ENCODE measurements at places on chromosomes 1 and 21. TPM values are rescaled to one million over a fixed set of nuclear protein-coding genes. Genes with fewer than 3 reads are reported as not detected.

GRCh38 chr1:30798389-30799232 lies 41.0 kb upstream of the LAPTM5 start:
- H3K27me3 ChIP-seq: no peaks in the 10 kb centered on the region
- H3K4me1 ChIP-seq: no peaks in the 10 kb centered on the region
- H3K4me3 ChIP-seq: no peak overlapping the region
- no peaks in the 10 kb centered on the region for H3K36me3 ChIP-seq
- no peak overlapping the region for H3K27ac ChIP-seq

DNA sequence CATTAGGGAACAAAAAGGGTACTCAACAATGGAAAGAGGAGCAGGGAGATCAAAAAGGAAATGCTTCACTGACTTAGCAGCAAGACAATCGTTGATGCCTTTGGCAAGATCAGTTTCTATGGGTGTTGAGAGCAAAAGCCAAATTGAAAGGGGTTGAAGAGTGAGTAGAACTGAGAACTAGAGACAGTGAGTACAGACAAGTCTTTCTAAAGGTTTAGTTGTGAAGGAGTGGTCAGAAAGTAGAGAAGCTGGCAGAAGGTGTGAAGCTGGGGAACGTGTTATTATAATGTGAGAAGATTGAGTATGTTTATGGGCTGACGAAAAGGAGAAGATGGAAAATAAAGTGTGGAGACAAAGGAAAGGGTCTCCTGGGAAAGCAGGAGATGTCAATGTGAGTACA lies 221.2 kb upstream of the USP25 start:
- H3K4me1 ChIP-seq: no peaks in the 10 kb centered on the region
- no peaks in the 10 kb centered on the region for H3K36me3 ChIP-seq
- H3K27me3 ChIP-seq: no peaks in the 10 kb centered on the region
- H3K4me3 ChIP-seq: no peak overlapping the region
- no peak overlapping the region for H3K27ac ChIP-seq

GRCh38 chr1:19804831-19805251 lies 5.1 kb upstream of the TMCO4 start:
- H3K36me3 ChIP-seq: no peaks in the 10 kb centered on the region
- H3K4me3 ChIP-seq: no peak overlapping the region
- no peaks in the 10 kb centered on the region for H3K4me1 ChIP-seq
- no peak overlapping the region for H3K27ac ChIP-seq
- no peak for DNase-seq

DNA sequence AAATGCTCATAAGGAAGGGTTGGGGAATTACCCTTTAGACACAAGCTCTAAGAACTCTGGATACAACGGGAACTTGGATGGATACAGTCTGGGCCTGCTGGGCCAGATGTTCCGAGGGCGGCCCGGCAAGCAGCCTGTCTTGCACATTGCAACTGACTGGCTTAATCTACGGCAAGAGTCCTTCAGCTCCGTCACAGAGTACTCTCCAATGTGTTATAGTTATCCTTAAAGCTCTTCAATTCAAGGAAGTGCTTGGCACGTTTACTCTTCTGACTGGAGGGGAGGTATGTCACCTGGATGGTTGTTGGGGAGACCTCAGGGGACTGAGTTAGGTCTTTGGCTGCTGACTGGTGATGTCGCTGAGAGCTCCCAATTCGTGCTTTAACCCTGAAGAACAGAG lies 1.1 kb upstream of the CFAP141 start:
- no peak for DNase-seq
- H3K36me3 ChIP-seq: peaks cover 23% of the 10 kb centered on the region
- H3K27me3 ChIP-seq: no peaks in the 10 kb centered on the region
- H3K27ac ChIP-seq: no peak overlapping the region

DNA sequence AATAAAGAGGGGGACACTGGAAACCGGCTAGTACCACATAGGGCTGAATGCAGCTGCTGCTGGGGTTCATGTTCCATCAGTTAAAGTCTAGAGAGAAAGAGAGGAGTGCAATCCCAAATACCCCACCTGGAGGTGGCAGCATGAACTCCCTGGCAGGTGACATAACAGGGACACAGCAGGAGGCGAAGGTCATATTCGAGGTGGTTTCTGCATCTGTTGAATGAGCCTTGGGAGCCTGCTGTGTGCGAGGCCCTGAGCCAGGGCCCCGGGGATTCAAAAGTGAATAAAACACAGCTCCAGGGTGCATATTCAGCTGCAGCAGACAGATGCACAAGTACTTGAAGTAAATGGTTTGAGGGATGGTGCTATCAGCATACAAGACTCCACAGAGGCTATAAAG lies 456.8 kb downstream of the SETD4 start:
- no peaks in the 10 kb centered on the region for H3K4me1 ChIP-seq
- H3K36me3 ChIP-seq: no peaks in the 10 kb centered on the region
- no peaks in the 10 kb centered on the region for H3K27me3 ChIP-seq
- no peak for DNase-seq
- no peak overlapping the region for H3K4me3 ChIP-seq
- no peak overlapping the region for H3K27ac ChIP-seq

DNA sequence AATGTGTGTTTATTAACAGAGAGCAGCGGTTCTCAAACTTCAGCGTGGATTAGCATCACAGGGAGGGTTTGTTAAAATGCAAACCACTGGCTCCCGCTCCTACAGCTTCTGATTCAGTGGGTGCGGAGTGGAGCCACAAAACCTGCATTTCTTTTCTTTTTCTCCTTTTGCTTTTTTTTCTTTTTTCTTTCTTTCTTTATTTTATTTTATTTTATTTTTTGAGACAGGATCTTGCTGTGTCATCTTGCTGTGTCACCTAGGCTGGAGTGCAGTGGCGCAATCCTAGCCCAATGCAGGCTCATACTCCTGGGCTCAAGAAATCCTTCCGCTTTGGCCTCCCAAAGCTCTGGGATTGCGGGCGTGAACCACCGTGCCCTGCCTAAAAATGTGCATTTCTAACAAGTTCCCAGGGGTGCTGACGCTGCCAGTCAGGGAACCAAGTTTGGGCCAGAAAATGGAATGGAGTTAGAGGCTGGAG lies 20.9 kb upstream of the SLC1A7 start:
- H3K36me3 ChIP-seq: no peaks in the 10 kb centered on the region
- no peaks in the 10 kb centered on the region for H3K27me3 ChIP-seq
- H3K4me1 ChIP-seq: peaks cover 25% of the 10 kb centered on the region
- no peak for DNase-seq

DNA sequence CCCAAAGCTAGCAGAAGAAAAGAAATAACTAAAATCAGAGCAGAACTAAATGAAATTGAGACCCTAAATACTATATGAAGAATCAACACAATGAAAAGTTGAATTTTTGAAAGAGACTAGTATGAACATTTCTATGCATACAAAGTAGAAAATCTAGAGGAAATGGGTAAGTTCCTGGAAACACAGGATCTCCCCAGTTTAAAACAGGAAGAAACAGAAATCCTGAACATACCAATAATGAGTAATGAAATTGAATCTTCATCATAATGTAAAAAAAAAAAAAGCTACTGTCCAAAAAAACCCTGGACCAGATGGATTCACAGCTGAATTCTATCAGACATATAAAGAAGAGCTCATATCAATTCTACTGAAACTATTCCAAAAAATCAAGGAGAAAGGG lies 233.5 kb downstream of the PLPP3 start:
- no peaks in the 10 kb centered on the region for H3K27me3 ChIP-seq
- H3K27ac ChIP-seq: no peak overlapping the region
- no peak for DNase-seq
- H3K36me3 ChIP-seq: no peaks in the 10 kb centered on the region

PLEKHA6 gene
- 5.3 TPM for total RNA-seq

DNA sequence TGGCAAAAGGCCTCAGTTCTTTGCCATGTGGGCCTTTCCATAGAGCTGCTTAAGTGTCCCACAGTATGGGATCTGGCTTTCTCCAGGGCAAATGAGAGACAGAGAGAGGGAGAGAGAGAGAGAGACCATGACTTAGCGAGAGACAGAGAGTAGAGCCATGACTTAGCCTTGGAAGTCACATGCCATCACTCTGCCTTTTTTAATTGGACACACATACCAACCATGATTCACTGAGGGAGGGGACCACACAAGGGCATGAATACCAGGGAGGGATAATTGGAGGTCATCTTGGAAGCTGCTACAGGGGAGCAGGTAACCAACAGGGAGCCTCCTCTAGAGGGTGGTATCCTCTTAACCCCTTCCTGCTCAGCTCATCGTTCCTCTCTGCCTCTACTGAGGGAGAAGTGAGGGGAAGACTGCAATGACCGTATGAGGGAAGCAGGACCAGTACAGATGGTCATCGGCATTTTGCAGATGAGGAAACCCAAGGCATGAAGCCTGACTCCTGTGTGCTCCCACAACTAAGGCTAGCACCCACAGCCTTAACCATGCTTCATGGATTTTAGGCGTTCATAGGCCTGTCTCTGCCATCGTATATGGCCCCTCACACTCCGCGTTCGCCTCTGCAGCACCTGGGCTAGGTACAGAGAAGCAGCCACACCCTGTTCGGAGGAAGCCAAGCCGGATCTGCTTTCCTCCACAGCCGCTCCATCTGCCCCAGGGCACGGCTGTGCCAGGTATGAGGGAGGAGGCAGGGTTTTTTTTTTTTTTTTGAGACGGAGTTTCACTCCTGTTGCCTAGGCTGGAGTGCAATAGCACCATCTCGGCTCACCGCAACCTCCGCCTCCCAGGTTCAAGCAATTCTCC lies 38.6 kb downstream of the MEF2D start:
- no peak overlapping the region for H3K4me3 ChIP-seq
- peaks cover 9% of the 10 kb centered on the region for H3K36me3 ChIP-seq
- H3K27me3 ChIP-seq: no peaks in the 10 kb centered on the region
- H3K4me1 ChIP-seq: peaks cover 1% of the 10 kb centered on the region
- H3K27ac ChIP-seq: no peak overlapping the region

- no peak overlapping the region for H3K27ac ChIP-seq
- DNase-seq: no peak
- no peak overlapping the region for H3K4me3 ChIP-seq
- H3K4me1 ChIP-seq: no peaks in the 10 kb centered on the region
- no peaks in the 10 kb centered on the region for H3K36me3 ChIP-seq
- H3K27me3 ChIP-seq: no peaks in the 10 kb centered on the region
Observed at GRCh38 chr1:110878993-110879392, 6.0 kb downstream of the CD53 start.

OR2L8 gene
- 0.09 TPM for total RNA-seq

- peaks cover 4% of the 10 kb centered on the region for H3K4me1 ChIP-seq
- no peak for DNase-seq
- no peaks in the 10 kb centered on the region for H3K36me3 ChIP-seq
- H3K4me3 ChIP-seq: no peak overlapping the region
- no peak overlapping the region for H3K27ac ChIP-seq
Observed at GRCh38 chr1:5997316-5997715, 5.1 kb upstream of the NPHP4 start.

VSIG8 gene
- 0.08 TPM for total RNA-seq

DNA sequence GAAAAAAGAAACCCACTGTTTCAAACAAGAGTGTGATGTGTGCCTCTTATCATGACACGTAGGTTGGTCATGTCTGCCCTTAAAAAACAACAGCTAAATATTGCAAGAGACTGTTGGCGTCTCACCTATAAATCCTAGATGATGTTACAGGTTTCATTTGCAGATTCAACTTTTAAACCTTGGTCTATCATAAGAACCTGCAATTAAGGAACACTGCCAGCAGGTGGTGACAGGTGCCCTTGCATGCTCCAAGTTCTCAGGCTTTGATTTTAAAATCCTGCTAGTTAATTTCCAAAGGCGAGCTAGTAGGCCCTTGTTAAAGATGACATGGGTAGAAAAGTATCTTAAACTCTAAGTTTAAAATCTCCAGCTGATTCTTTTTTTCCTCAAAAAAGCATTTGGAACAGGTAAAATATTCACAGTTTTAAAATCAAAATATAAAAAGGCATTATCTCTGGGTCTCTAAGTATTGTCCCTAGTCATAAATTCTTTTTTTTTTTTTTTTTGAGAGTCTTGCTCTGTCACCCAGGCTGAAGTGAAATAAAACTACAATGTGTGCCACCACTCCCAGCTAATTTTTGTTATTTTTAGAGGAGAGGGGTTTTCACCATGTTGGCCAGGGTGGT lies 39.1 kb downstream of the CLSTN1 start:
- H3K4me3 ChIP-seq: no peak overlapping the region
- no peaks in the 10 kb centered on the region for H3K36me3 ChIP-seq
- no peak for DNase-seq
- no peak overlapping the region for H3K27ac ChIP-seq
- H3K4me1 ChIP-seq: no peaks in the 10 kb centered on the region
- no peaks in the 10 kb centered on the region for H3K27me3 ChIP-seq

DNA sequence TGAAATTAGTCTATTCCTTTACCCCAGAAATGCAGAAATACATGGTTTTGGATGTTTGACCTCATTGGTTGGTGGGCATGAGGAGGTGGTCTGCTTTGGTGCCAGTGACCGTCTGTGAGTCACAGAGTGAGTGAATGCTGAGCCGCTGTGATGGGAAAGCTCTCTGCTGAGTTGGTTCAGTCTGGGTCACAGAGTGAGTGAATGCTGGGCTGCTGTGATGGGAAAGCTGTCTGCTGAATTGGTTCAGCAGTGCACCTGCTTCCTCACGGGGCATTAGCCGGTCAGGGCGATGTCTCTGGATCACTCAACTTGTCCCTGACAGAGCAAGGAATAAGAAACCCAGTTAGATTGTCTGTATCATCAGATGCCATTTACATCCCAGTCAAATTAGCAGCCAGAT lies 40.8 kb downstream of the ADARB1 start:
- DNase-seq: no peak
- no peaks in the 10 kb centered on the region for H3K36me3 ChIP-seq
- no peak overlapping the region for H3K27ac ChIP-seq
- no peaks in the 10 kb centered on the region for H3K27me3 ChIP-seq

DNA sequence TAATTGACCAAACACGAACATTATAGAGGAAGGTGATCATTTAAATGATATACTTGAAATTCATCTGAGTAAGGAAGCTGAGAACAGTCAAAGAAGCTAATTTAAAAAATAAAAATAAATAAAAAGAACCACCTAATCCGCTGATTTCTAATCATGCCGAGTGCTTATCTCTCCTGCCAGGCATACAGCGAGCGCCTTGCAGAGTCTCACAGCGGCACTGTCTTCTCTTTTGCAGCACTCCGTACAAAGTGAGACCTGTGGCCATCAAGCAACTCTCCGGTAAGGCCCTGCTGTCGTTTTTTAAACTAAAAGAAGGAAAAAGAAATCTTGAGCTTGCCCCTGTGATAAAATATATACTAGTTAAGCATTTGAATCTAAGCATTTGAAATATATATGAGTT lies 45.3 kb downstream of the PDE9A start:
- no peak overlapping the region for H3K27ac ChIP-seq
- no peaks in the 10 kb centered on the region for H3K27me3 ChIP-seq
- DNase-seq: no peak
- no peak overlapping the region for H3K4me3 ChIP-seq
